HEK293T (cell line): ENCODE measurements at places on chromosomes 12 and 14.
A peak's percentile ranks its signal among the peaks of the same experiment; 100 is the strongest.

- no peak for DNase-seq
These were observed 181.4 kb downstream of the EFCAB11 start for GRCh38 chr14:89773151-89773550.

DNA sequence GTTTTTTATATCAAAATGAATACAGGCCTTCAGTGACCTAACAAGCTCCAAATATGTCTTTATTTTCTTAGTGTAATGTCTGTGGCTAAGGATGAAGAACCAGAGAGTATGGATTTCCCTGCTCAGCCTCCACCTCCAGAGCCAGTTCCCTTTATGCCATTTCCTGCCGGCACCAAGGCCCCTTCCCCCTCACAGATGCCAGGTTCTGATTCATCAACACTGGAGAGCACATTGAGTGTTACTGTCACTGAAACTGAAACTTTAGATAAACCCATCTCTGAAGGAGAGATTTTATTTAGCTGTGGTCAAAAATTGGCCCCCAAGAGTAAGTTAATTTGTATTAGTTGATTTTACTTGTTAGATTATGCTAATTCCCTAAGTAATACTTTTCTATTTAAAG is 61.0 kb downstream of the KIAA0586 start:
- DNase-seq: no peak

GRCh38 chr12:22759769-22760674 is 135.1 kb downstream of the ETNK1 start:
- DNase-seq: no peak

GRCh38 chr14:101507836-101508150 is 53.5 kb upstream of the DIO3 start:
- DNase-seq: no peak

DNA sequence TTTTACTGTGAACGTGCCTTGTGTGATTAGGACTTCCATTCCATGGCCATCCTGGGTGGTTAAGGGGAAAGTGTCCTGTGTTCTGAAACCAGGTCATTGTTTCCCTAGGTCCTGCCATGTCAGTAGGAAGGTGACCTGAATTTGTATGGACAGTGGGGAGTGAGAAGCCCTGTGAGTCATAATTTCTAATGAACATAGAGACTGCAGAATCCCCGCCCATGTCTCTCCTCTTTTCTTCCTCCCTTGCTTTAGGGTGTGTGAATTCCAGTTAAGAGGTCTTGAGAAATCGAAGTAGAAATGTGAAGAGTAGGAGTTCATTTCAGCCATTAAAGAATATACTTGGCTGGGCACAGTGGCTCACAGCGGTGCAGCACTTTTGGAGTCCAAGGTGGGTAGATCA is 8.1 kb downstream of the TTC9 start:
- DNase-seq: no peak

DNA sequence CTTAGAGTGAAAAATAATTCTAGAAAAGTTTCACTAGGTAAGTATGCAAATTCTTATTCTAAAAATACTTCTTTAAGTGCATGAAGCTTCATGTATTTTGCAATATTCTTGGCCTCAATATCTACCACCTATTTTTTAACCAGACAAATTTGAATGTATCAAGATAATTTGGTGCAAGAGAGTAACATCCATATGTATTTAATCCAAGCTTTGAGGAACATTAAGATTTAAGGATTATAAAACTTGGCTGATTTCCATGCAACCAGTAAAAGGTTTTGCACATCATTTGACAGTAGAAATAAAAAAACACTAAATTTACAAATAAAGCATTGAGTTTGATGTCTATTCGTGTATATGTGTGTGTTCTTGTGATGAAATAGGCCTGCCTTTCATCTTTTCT is 7.7 kb downstream of the LUM start:
- no peak for DNase-seq

- no peak for DNase-seq
These were observed 21.7 kb downstream of the STYK1 start for GRCh38 chr12:10652192-10652591.

DNA sequence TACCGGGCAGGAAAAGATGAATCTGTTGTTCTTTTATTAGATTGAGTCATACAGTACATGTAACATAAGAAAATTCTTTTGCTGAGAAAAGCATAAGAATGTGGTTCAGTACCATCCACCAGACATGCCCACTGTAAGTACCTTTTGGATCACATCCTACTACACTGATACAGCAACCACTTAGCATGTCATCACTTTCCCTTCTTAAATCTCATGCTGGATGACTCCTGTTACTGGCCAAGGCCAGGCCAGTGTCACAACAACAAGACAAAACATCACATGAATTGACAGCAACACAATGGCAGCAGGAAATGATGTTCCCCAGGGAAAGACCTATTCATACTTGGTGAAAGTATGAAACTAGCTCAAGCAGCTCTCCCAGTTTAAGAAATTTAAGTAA is 46.4 kb downstream of the STXBP6 start:
- no peak for DNase-seq

DNA sequence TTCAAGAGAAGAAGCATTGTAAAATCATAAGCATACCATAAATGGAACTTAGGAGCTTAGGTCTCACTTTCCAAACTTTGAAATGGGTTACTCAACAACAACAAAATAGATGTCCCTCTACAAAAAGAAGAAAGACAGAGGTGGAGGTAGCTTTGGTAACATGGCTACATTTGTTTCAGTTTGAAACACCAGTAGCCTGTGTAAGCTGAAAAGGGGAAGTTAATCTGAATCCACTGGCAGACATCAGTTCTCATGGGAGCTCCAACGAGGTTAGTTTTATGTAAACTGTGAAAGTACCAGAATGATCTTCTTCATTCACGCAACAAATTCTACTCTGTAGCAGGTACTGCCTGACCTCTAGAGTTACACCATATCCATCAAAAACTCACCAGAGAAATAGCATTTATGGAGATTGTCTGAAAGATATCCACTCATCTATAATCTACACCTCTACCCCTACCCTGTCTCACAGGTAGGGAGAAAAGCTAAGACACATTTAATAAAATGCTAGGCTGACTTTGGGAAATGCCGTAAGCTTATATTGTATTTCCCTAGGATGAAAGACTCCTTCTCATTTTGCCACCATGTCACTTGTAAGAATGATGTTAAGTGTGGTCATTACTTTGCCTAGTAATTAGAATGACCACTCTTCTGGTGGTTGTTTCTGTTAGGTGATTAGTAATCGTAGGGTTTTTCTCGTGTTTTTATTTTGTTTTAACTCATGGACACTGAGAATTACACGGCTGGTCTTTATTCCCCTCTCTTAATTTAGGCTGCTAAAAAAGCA is 224.1 kb downstream of the ASCL1 start:
- no peak for DNase-seq

DNA sequence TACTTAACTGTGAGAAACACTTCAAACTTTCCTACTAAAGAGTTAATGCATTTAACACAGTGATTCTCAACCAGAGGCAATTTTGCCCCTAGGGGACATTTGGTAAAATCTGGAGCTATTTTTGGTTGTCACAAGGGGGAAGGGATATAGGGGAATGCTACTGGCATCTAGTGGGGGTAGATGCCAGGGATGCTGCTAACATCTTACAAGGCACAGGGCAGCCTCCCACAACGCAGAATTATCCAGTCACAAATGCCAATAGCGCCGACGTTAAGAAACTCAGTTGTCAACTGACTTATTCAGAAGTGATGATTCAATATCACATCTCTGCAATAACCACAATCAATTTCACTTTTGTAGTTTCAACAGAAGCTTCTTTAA is 2.0 kb downstream of the EEA1 start:
- DNase-seq: no peak

GRCh38 chr12:64682572-64683277 is 72.4 kb downstream of the RASSF3 start:
- peak; percentile 78 for DNase-seq

DNA sequence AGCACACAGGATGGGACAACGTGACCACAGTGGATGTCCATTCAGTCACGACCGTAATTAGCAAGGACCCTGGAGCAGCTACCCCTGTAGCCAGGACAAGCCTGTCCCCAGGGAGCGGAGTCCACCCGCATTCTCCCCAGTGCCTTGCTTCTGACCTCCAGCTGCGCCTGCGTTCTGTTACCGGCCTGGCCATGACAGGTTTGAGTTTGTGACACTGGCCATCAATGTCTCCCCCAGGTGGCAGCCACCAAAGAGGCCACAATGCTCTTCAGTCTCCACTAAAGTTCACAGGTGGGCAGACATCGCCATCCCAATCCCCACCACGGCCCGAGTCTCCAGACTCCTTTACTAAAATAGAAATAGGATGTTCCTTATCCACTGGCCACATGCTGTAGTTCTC is 96.7 kb downstream of the TMEM132D start:
- no peak for DNase-seq

- DNase-seq: no peak
These were observed 9.4 kb downstream of the STON2 start for GRCh38 chr14:81390696-81391095.

- no peak for DNase-seq
These were observed 157.3 kb upstream of the NOS1 start for GRCh38 chr12:117518594-117519270.

DNA sequence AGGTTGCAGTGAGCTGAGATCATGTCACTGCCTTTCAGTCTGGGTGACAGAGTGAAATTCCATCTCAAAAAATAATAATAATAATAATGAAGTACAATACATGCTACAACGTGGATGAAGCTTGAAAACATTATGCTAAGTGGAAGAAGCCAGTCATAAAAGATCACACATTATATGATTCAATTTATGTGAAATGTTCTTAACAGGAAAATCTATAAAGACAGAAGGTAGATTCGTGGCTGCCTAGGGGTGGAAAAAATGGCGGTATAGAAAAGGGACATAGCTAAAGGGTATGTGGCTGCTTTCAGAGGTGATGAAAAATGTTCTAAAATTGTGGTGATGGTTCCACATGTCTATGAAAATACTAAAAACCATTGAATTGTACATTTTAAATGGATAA is 41.0 kb upstream of the AMIGO2 start:
- no peak for DNase-seq

DNA sequence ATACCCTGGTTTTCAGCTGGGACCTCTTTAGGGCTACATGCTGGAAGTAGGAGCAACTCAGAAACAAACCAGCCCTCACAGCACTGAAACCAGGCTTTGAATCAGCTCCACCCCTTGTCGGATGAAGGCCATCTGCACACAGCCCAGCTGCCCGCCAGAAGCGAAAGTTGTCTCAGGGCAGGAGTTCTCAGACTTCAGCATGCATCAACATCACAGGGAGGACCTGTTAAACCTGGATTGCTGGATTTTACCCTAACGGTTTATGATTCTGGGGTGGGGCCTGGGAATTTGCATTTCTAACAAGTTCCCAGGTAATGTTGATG is 10.9 kb downstream of the SYNDIG1L start:
- no peak for DNase-seq

GRCh38 chr12:15527201-15528080 is 205.1 kb downstream of the PTPRO start:
- no peak for DNase-seq

DNA sequence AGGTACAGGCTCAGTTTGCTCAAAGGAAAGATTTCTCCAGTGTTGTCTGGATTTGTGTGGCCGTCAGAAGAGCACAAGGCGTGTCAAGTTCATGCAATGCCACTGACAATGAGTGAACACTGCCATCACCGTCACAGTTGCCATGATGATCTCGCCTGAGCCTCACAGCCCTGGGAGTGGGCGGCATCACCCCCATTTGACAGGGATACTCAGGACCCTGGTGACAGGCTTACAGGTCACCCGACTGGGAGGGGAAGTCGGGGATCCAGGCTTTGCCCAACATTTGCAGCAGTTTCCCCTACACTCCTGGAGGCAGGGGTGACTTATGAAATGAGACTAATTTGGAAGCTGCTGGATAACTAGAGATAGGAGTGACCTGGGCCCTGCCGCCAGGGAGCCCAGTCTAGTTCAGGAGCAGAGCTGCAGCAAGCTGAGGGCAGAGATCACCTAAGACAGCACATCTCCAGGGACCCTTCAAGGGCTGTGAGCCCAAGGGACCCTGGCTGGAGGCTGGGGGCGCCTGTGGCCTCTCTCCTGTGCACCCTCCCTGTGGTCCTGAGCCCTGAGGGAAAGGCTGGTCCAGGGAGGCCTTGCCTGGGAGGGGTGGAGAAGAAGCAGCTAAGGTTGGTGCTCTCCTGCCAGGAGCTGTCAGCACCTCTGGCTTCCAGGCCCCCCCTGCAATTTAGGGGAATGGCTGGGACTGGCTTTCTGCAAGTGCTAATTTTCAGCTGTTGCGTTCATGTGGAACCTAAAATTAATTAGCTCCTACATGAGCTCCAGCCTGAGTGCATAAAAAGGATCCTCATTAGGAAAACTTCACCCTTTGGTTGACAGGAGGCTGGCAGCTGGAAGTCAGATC is 32.4 kb upstream of the BEGAIN start:
- DNase-seq: no peak

DNA sequence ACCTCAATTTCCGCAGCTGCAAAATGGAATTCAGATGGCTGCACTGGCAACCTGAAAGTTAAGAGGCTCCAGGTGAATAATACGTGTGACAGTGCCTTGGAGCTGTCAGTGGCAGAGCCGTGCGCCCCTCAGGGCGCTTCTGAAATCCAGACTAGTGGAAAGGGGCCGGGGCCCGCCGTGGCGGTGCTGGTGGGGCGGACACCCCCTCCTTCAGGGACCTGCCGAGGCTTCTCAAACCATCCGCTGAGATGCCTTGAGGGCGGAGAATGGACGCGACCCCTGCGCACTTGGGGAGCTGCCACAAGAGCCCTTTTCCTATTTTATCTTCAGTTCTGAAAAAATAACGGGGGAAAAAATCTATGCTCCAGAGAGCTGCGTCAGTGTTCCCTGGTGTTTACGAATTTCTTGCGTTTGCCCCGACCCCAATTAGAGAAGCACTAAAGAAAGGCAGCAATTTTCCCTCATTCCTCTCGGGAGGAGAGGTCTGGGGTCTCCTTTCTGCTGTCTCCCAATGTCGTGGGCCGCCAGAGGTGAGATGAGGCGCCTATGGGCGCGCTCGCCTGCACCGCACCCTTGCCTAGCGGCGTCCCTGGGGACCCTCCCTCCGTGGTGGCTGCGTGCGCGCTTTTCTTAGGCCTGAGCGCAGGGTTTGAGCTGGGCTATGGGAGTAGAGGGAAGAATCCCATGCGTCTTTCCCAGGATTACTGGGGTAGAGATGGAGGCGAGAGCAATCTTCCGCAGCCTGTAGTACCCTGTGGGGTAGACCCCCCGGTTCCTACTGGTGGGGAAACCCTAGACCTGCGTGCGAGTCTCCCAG is 2.2 kb downstream of the NOS1 start:
- DNase-seq: no peak

GRCh38 chr12:1661553-1662335 is 29.1 kb upstream of the ADIPOR2 start:
- peak; percentile 89 for DNase-seq

DNA sequence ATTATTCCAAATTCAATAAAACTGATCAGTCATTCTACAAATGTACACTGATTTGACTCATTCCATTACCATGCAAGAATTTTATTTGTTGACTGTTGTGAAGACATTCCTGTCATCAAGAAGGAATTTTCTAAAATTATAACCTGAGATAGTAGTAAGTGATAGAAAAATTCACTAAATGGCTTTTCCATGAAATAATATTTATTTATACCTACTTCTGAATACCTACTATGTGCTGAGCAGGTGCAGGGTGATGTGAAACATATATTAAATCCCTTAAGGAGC is 841.7 kb downstream of the NRXN3 start:
- DNase-seq: no peak
